Thymus (tissue), 14 donors: ENCODE measurements at places on chromosomes 16 and 17.

DNA sequence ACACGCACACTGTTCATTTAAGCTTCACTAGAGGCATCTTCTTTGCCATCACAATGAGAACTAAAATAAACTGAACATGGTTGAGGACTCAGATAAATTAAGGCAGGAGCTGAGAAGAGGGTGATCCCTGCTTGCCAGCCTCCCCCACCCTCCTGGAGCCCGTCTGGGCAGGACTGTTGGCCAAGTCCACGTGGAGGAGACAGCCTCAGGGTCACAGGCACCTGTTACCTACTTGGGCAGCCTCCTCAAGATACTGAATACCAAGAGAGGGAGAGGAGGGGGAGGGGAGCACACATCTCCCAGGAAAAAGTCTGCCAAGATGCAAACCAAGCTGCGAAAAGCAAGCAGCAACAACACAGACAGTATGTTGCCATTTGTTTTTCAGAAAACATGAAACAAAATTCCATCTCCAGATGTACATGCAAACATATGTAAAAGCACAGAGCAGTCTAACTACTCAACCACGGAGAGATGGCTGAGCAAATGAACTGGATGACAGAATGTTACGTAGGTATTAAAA is 67.4 kb downstream of the SLC39A11 start:
- no peak for DNase-seq

- DNase-seq, result no peak
Observed at GRCh38 chr16:912684-913613, 57.8 kb downstream of the LMF1 start.

GRCh38 chr17:29390851-29391631 is 878 bp downstream of the TAOK1 start:
- no peak for DNase-seq

DNA sequence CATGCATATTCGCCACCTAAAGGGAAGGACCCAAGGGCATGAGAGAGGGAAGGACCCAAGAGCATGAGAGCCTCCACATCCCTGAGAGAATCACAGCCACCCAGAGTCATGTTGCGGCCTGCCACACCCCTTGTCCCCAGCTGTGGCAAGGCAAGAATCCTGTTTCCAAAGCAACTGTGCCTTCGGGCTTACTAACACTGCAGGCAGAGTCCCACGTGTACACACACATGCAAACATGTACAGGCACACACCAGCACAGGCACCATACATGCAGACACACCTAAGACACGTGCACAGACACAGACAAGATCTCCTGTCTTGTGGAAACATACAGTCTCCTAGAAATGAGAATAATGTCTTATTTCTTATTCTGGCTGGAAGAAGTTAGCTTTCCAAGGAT is 92.4 kb upstream of the CDYL2 start:
- DNase-seq, result no peak

GRCh38 chr17:65553009-65553645 is 8.3 kb downstream of the AXIN2 start:
- no peak for DNase-seq

DNA sequence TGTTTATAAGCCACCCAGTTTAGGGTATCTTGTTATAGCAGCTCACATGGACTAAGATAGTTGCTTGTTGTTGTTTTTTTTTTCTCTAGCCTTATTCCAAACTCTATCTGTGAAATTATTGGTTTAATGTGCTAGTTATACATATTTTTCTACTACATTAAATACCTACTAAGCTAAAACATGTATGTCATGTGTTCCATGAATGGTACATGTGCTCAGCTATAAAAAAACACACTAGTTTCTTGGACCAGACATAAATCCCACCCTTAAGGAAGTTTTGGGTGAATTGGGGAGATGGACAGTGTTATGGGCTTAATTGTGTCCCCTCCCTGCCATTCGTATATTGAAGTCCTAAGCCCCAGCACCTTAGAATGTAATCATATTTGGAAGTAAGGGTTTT is 19.8 kb downstream of the ITPRIPL2 start:
- DNase-seq, result no peak

GRCh38 chr16:84357191-84357651 is 11.1 kb upstream of the ATP2C2 start:
- DNase-seq, result no peak

DNA sequence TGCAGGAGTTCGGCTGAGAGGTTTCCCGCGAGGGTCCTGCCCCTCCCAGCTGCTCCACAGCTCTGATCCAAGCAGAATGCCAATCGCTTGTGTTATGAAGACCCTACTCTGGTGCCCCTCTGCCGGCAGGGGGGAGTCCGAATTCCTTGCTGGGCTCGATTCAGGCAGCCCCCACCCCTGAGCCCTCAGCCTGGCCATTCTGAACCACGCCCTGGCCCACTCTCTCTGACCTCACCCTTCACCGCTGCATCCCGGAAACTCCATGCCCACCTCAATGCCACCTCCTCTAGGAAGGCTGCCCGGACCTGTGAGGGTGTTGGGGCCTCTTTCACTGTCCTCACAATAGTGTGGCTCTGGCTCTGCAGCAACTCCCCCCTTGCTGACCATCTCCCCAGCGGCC is 7.9 kb upstream of the UBE2I start:
- no peak for DNase-seq

DNA sequence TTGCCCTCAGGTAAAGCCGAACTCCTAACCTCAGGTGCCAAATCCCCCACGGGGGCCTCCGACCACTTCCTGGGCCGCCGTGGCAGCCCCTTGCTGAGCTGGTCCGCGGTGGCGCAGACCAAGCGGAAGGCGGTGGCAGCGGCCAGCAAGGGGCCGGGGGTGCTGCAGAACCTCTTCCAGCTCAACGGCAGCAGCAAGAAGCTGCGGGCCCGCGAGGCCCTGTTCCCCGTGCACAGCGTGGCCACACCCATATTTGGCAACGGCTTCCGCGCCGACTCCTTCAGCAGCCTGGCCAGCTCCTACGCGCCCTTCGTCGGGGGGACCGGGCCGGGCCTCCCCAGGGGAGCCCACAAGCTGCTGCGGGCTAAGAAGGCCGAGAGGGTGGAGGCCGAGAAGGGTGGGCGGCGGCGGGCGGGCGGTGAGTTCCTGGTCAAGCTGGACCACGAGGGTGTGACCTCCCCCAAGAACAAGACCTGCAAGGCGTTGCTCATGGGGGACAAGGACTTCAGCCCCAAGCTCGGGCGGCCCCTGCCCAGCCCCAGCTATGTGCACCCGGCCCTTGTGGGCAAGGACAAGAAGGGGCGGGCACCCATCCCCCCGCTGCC is 51.6 kb downstream of the ACTG1 start:
- DNase-seq, result no peak

GRCh38 chr16:81544700-81545271 is 100.2 kb downstream of the CMIP start:
- no peak for DNase-seq

- no peak for DNase-seq
Observed at GRCh38 chr16:86734543-86735460, 156.5 kb downstream of the FOXL1 start.

GRCh38 chr16:89183463-89183862 is 11.9 kb downstream of the CDH15 start:
- DNase-seq, result no peak

GRCh38 chr16:48317614-48318315 is 67.4 kb downstream of the SIAH1 start:
- no peak for DNase-seq

DNA sequence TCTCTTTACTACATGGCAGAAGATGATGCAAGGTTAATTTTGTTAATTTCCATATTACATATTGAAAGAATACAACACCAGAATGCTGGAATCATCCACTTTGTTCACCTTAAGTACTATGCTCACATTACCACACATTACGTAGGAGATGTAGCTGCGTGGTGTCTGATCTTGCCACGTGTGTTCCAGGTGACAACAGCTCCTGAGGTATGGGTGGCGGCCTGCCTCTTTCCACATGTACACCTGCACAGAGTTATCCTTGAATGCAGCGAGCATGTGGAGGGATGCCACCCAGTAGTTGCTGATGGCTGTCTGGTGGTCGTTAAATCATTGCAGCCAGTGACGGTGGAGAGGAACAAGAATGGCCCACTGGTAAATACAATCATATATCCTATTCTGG is 740.5 kb upstream of the EEF2KMT start:
- no peak for DNase-seq

GRCh38 chr17:35568561-35568960 is 7.9 kb upstream of the SLFN14 start:
- no peak for DNase-seq

DNA sequence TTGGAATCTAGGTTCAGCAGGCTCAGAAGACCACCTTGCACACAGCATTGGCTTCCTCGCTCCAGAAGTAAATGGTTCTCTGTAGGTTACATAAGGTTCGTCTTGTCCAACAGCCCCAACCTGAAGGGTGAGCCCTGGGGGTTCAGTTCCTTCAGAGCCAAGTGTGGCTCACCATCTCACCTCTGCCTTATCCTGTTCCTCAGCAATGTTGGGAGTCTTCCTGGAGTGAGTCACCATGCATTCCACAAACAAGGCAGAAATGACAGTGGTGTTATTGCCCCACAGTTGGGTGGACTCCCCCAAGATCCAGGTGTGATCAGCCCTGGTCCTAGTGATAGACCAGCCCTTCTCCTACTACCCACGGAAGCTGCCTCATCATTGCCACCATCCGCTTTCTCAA is 26.8 kb upstream of the SMPD3 start:
- no peak for DNase-seq

- no peak for DNase-seq
Observed at GRCh38 chr16:83738923-83739503, 68.8 kb upstream of the HSBP1 start.

DNA sequence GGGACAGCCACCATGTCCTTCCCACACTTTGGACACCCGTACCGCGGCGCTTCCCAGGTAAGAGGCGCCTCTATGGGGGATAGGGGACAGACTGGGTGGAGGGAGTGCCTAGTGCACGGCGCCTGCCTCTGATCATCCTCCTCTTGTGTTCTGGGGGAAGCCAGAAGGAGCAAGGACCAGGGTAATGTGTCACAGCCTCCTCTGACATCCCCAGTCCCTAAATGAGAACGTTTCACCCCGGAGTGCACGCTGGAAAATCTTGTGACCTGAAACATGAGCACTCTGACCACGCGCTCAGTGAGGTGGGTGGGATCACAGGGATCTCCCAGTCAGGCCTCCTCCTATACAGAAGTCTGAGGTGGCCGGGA is 1.1 kb downstream of the IRX6 start:
- no peak for DNase-seq

DNA sequence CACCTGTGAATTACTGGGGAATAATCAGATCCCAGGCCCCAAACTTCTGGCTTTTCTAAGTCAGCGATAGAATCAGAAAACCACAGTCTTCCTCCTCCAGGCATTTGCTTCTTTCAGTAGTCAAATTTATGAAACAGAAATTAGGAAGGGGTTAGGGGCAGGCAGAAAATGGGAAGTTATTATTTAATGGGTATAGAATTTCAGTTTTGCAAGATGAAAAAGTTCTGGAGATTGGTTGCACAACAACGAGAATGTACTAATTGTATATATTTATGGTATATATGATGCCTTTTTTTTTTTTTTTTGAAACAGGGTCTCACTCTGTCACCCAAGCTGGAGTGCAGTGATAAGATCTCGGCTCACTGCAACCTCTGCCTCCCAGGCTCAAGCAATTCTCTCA is 23.5 kb downstream of the ORC6 start:
- DNase-seq, result no peak

GRCh38 chr17:80981062-80981902 is 10.4 kb upstream of the CHMP6 start:
- DNase-seq, result no peak

DNA sequence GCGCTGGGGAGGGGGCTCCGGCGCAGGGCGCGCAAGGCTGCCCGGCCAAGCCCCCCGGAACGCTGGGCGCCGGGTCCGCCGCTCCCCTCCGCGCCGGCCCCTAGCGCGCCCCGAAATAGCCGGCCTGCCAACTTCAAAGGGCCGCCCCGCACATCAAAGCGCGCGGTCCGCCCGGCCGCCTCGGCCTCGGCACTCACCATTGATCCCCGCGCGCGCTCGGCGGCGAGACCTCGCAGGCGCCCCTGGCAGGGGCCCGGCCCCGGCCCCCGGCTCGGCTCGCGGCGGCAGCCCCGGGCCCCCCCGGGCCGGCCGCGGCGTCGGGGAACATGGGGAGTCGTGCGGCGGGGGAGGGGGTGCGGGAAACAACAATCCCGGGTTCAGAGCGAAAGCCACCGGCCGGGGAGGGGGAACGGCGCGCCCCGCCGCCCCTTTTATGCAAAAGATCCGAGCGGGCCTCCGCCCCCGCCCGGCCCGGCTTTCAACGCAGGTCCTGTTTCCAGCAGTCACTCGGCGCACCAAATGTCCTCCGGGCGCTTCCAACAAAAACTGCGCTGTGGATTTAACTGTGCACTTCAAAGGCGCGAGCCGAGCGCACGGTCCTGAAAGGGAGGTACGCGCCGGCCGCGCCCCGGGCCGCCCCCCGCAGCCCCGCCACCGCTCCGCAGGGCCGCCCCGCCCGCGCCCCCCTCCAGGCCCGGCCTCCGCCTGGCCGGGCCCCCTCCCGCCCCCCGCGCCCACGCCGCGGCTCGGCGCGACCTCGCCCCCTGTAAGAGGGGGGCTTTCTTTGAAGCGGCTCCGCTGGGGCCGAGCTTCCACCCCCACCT is 608 bp downstream of the AXIN2 start:
- DNase-seq, result no peak

- DNase-seq, result no peak
Observed at GRCh38 chr16:61295311-61295710, 740.9 kb downstream of the CDH8 start.
